ENCODE measurements at places on chromosomes 4 and X.
A peak's percentile ranks its signal among the peaks of the same experiment; 100 is the strongest.

GRCh38 chr4:8690216-8691150, 97.9 kb downstream of the CPZ start:
- no peak for DNase-seq

GRCh38 chrX:21725496-21725895, 32.4 kb downstream of the SMPX start:
- DNase-seq: no peak

GRCh38 chr4:87211249-87211952, 9.0 kb downstream of the KLHL8 start:
- DNase-seq: no peak

- DNase-seq: no peak
Measured at GRCh38 chrX:24999511-24999910, 16.3 kb downstream of the ARX start.

DNA sequence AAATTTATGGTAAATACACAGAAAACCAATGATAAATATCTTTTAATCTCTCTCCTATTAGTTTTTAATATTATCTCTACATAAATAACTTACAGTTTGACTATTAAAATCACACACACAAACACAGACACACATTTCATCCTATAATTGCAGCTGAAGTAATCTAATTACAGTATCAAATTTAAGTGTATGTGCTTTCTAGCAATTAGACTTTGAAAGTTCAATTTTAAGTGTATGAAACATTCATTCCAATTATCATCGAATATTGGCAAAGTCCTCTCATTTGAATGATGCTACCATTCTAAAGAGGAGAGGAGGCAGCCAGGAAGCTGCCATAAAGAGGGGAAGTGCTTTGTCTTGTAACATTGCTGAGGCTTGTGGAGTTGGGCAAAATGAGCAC, 221.2 kb upstream of the PABPC4L start:
- DNase-seq: no peak

DNA sequence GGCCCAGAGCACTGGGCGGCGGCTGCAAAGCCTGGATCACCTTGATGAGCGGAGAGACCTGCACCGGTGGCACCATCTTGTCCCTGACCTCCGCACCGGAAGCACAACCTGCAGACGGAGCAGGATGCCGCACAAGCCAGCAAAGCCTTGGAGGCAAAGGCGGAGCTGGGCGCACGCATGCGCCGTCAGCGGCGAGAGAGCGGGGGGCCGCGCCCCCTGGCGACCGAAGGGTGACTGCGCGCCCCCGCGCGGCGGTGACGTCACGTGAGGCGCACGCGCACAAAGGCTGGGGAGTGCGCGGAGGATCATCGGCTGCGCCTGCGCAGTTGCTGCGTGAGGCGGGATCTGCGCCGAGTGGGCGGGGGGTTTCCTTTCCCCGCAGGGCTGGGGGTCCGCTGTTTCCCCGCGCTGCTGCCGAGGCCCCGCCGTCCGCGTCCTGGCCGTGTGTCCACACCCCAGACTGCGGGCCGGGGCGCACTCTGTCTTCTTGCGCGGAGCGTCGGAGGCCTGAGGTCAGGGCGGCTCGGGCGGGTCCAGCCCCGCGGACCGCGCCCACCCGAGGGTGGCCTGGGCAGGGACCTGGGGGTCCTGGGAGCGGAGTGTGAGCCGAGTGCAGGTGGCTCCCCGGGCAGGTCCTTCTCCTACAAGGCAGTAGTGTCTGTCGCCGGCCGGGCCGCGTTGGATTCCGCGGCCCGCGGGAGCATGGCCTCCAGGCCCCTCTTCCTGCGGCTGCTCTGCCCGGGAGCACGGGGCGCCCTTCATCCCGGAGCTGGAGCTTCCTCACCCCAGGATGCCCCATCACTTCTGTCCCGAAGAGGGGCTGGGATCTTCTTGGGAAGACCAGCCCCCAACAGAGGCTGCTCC, at the start of the genes ATP5ME and MYL5:
Gene ATP5ME, minus strand, starts transcription at position 105 of the 864 bp plus-strand sequence. Its CDS starts 29 bp downstream, at position 76.
Gene MYL5, plus strand, starts transcription at position 371 of the 864 bp plus-strand sequence. CDS start 3,485 bp downstream, outside the sequence.
- DNase-seq: peak; percentile 98

GRCh38 chrX:22467571-22467970, 194.9 kb downstream of the CBLL2 start:
- no peak for DNase-seq

GRCh38 chr4:163663454-163664225, 169.2 kb downstream of the TMA16 start:
- peak; percentile 14 for DNase-seq

GRCh38 chr4:128512161-128512560, 224.5 kb upstream of the PGRMC2 start:
- peak; percentile 39 for DNase-seq

GRCh38 chr4:18593297-18594002, 571.9 kb upstream of the LCORL start:
- DNase-seq: peak; percentile 90

- no peak for DNase-seq
Measured at GRCh38 chr4:169116270-169116901, 106.3 kb upstream of the CBR4 start.

- no peak for DNase-seq
Measured at GRCh38 chr4:142097015-142097414, 460.6 kb downstream of the IL15 start.

Measured in trophoblast cell (in vitro differentiated cells and primary cell).